ENCODE measurements at places on chromosomes 1 and 21.
A peak's percentile ranks its signal among the peaks of the same experiment; 100 is the strongest.

GRCh38 chr1:237890416-237890815 lies 306 bp downstream of the ZP4 start:
- DNase-seq = no peak

- DNase-seq = no peak
These were observed 1.2 kb downstream of the TAL1 start for GRCh38 chr1:47230692-47231300.

DNA sequence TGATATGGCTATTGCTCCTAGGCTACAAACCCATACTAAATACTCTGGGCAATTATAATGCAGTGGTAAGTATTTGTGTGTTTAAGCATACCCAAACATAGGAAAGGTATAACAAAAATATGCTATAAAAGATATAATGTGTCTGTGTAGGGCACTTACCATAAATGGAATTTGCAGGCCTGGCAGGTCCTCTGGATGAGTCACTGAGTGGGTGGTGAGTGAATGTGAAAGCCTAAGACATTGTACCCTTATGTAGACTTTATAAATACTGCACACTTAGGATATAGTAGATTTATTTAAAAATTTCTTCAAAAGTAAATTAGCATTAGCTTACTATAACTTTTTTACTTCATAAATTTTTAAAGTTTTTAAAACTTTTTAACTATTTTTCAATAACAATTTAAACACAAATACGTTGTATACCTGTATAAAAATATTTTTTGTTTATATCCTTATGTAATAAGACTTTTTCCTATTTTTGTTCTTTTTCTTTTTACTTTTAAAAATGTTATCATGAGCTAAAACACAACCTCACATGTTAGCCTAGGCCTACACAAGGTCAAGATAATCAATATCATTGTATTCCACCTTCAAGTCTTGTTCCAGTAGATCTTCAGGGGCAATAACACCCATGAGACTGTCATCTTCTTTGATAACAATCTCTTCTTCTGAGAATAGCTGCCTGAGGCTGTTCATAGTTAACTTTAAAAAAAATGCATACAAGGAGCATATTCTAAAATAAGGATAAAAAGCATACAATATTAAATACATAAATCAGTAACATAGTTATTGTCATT lies 306.3 kb upstream of the RGS18 start:
- no peak for DNase-seq

GRCh38 chr1:212967801-212968200 lies 17.5 kb downstream of the VASH2 start:
- DNase-seq = peak; percentile 8

GRCh38 chr1:102578804-102579203 lies 529.5 kb downstream of the COL11A1 start:
- no peak for DNase-seq

- DNase-seq = no peak
These were observed 6.4 kb downstream of the DSTYK start for GRCh38 chr1:205205055-205205454.
